Activated effector memory CD4-positive, alpha-beta T cell treated with anti-CD3 and anti-CD28 coated beads, Interleukin-2, amount 50 U/mL, for 16 hours (primary cell): ENCODE measurements at places on chromosomes 5 and 9.

DNA sequence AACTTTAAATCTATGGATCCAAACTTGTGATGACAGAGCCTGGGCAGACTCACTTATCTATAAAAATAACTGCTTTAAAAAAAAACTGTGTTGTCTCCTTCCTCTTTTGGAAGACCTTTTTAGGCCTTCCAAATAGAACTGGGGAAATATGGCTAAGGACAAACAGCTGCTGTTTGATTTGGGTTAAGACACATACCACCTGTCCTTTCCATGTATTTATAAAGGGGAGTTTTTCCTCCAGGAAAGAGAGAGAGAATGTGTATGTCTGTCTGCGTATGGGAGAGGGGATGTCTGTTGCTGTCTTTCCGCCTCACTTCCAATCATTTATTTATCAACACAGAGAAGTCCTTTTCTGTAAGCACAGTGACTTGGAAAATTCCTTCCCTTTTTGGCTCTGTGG lies 2.8 kb downstream of the ARHGEF37 start:
- DNase-seq = no peak

DNA sequence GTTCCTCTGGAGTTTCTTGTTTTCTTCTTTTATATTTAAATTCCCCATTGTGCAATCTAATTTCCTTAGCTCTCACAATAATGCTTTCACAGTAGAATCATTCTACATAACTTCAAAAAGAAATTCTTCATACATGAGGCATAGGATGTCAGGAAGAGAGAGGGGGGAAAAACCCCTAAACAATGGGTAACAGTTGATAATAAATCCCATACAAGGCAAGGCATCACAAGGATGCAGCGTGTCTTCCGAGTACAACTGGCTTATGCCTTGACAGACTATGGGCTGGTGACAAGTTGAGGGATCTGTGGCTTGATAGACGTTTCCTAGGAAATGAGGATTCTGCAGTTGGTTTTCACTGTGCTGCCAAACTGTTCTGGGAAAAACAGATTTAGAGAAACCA lies 247.4 kb downstream of the ARL15 start:
- no peak for DNase-seq

DNA sequence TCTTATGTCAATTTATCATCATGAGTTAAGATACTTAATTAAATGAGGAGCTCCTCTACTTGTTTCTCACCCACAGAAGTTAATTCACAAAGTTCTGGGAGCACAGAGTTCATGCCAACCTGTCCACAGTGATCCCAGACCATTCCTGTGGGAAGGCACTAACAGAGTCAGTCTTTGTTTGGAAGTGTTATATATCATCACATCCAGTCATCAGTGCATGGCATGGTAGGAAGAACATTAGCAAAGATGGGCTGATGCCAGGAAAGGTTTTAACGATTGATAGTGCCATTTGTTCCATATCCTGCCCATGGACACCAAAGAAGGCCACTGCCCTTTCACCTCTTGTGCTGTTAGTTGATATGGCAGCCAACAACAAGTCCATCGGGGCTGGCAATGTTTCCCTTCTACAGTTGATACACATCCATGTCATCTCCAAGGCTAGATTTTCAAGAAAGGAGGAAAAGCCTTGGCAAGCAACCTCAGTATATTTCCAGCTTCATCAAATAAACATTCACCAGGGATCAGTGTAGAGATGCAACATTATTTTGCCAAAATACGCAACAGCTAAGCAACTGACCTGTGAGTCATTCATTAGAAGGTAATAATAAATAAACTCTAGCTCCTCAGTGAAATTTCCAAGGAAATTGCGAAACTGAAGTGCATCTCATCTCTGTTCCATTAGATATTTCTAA lies 169.6 kb downstream of the RORB start:
- DNase-seq = no peak

GRCh38 chr9:13967438-13967837 lies 346.5 kb downstream of the NFIB start:
- no peak for DNase-seq

GRCh38 chr5:128334010-128334716 lies 203.9 kb downstream of the FBN2 start:
- DNase-seq = no peak
